ENCODE measurements at places on chromosomes 7 and 10. TPM values are rescaled to one million over a fixed set of nuclear protein-coding genes. Genes with fewer than 3 reads are reported as not detected.

Gene CCZ1B
- total RNA-seq: 38.1 TPM

Gene CC2D2B
- 2.6 TPM for total RNA-seq

- H3K4me3 ChIP-seq: no peak overlapping the region
- no peaks in the 10 kb centered on the region for H3K27me3 ChIP-seq
- no peaks in the 10 kb centered on the region for H3K4me1 ChIP-seq
- no peak for DNase-seq
- H3K36me3 ChIP-seq: no peaks in the 10 kb centered on the region
These were observed 277.4 kb downstream of the AGMO start for GRCh38 chr7:15284396-15284795.

DNA sequence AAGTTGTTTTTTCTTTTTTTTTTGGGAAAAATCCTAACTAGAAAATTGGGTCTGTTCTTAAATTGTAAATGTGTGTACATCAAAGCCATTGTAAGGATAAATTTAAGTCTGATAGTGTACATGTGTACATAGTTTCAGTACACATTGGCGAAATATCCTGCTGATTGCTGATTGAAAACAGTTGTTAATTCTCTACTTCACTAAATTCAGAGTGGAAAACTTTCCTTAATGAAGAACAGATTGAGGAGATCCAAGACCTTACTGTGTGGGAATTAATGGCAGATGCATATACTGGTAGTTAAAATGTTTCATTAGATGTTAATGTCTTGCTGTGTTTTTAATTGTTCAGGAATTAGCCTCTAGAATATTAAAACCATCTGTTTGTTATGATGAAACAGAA lies 506.0 kb downstream of the AUTS2 start:
- H3K36me3 ChIP-seq: no peaks in the 10 kb centered on the region
- no peaks in the 10 kb centered on the region for H3K27me3 ChIP-seq
- DNase-seq: no peak
- H3K4me1 ChIP-seq: no peaks in the 10 kb centered on the region
- H3K27ac ChIP-seq: no peak overlapping the region

DNA sequence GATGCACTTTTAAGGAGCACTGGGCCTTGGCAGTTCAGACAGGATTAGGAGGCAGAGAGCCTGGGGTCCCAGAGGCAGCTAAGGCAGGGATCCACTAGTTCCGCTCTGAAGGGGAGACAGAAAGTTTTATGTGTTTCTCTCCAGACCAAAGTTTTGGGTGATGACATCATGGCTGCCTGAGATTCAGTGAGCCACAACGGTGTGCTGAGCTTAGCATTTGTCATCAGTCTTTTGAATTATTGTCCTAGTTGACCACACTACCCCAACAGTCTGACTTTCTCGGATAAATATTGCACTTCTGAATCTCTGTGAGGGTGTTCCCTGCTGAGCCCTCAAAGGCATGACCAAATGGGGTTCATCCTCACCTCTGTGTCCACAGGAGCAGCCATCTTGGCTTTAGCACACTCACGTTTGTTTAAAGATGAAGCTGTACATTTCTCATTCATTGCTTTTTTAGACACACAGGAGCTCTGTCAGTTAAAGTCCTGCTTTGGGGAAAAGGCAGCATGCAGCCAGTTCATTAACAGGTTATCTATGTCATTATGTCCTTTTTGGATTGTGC lies 297.7 kb upstream of the LRGUK start:
- no peaks in the 10 kb centered on the region for H3K36me3 ChIP-seq
- DNase-seq: no peak
- H3K27me3 ChIP-seq: no peaks in the 10 kb centered on the region
- H3K4me3 ChIP-seq: no peak overlapping the region
- no peaks in the 10 kb centered on the region for H3K4me1 ChIP-seq
- no peak overlapping the region for H3K27ac ChIP-seq

- no peaks in the 10 kb centered on the region for H3K27me3 ChIP-seq
- H3K27ac ChIP-seq: no peak overlapping the region
- no peak for DNase-seq
- H3K4me1 ChIP-seq: no peaks in the 10 kb centered on the region
These were observed 119.6 kb upstream of the CTTNBP2 start for GRCh38 chr7:117992635-117993376.

All from prostate gland (tissue), 2 donors.